ENCODE measurements at places on chromosomes 4 and X.

GRCh38 chrX:48897625-48898306, at the start of the genes PQBP1 and TIMM17B:
Gene PQBP1, plus strand, starts transcription at chrX:48897930. Its CDS starts 580 bp downstream, at chrX:48898510.
Gene TIMM17B, minus strand, starts transcription at chrX:48897768. Its CDS starts 19 bp downstream, at chrX:48897749.
- peak; percentile 80 for DNase-seq

DNA sequence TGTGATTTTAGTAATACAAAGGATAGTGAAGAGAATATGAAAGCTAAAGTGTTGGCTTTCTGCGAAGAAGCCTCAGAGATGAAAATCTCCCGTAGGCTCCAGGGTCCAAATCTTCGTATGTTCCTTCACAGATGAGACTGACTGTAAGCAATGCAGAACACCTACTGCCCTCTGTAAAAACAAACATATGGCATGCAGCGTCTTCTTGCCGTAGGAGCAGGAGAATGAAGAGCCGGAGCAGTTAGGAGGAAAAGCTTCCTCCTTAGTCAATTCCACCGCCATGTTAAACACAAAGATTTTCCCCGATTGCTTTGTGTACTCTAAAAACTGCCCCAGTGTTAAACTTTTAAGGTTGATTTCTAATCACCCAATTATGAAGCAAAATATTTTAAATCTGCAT, 22.5 kb downstream of the RWDD4 start:
- DNase-seq: no peak

DNA sequence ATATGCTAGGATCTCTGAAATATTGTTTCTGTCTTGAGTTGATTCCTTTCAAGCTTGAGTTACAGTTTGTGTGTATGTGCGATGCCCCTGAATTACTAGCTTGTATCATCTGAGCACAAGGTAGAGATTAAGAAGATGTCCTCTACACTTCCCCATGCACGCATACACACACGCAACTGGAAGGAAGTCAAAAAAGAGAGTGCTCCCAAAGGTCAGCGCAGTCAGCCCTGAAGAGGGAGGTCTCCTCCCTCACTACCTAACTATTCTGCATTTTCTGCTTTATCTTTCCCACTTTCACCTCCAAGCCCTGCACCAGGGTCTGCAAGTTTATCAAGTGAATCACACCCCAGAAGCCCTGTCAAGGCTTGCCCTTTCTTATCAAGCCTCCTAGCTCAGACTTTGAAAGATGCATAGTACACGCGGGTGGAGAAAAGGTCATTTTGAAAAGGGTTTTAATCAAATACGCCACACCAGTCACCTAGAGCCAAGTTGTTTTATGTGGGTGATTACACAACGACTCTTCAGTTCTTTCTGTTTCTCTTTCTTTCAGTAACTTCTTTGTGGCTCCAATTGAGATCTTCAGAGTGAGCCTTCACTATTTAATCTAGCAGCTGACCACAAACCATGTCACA, 127.7 kb downstream of the ASB9 start:
- no peak for DNase-seq

GRCh38 chr4:2867758-2868491, 24.3 kb downstream of the ADD1 start:
- no peak for DNase-seq

- DNase-seq: no peak
Observed at GRCh38 chr4:150329373-150329772, 251.1 kb downstream of the DCLK2 start.

DNA sequence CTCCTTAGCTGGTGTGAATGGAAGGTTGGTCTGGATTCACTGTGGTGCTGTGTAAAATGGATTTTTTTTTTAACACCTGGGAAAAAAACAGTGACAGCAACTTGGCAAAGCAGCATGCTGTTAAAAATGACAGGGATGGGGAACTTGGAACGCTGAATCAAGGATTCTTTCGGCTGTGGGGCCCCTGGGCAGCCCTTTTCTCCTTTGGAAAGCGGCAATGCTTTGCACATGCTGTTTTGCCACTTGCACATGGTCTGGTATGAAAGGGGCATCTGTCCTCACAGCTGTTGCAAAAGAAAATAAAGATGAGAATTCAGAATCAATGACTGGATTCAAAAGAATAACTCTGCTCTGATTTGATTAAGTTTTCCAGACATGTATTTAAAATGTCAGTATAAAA, 10.7 kb upstream of the PIGA start:
- no peak for DNase-seq

DNA sequence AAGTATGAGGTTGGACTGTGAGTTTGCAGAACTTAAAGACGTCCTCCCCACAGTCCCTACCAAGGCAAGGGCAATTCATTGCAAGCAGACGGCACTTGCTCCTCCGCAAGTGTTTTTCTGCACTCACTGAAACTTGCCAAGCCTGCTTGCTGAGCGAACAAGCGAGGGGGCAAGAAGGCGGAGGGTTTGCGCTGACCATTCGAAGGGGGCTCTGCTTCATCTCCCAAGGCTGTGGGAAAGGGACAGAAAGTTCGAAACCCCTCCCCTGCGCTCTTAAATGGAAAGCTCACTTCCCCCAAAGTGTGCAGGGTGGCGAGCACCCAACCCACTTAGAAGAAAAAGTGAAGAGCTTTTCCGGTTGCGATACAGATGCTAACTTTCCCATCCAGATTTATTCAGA, 1.4 kb downstream of the MID1 start:
- no peak for DNase-seq

GRCh38 chr4:40325406-40326019, 9.6 kb upstream of the CHRNA9 start:
- peak; percentile 39 for DNase-seq

DNA sequence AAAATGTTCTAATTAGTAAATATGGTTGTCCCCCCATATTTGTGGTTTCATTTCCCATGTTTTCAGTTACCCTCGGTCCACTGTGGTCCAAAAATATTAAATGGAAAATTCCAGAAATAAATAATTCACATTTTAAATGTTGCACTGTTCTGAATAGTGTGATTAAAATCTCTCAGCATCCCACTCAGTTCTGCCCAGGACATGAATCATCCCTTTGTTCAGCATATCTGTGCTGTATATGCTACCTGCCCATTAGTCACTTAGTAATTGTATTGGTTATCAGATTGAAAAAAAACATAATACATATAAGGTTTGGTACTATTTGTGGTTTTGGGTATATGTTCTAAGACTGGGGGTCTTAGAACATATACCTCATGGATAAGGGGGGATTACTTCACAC, 55.1 kb upstream of the NXF3 start:
- no peak for DNase-seq
